ENCODE measurements at places on chromosomes 13 and 19. TPM values are rescaled to one million over a fixed set of nuclear protein-coding genes. Genes with fewer than 3 reads are reported as not detected.

Gene SIGLEC10
- total RNA-seq, result not detected

Gene KLK2
- total RNA-seq, result not detected

Gene NPHS1
- total RNA-seq, result not detected

Gene ZFR2
- total RNA-seq, result 0.09 TPM

Measured in dermis lymphatic vessel endothelial cell (primary cell).